Fibroblast of skin of left quadriceps (primary cell): ENCODE measurements at places on chromosomes 11 and 22.

DNA sequence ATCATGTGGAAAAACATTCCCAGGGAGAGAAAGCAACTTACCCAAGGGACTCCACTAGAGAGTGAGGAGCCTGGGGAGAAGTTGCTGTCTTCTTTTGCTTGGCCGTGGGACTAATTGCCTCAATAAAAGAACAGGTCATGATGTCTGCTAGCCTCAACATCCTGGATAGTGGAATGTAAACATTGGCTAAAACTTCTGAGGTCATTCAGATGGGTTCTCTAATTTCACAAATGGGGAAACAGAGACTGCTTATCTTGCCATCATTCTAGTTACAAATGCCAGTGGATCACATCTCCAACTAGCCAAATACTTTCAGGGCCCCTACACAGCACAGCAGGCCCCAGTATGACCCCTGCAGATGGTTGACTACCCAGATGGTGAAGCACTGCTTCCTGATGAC is 28.4 kb upstream of the PAMR1 start:
- DNase-seq = peak; percentile 58

GRCh38 chr11:66687831-66688281 is 10.2 kb upstream of the RBM4B start:
- DNase-seq = no peak

- no peak for DNase-seq
Measured at GRCh38 chr11:67436459-67437081, 912 bp downstream of the PTPRCAP start.

- DNase-seq = no peak
Measured at GRCh38 chr11:101944923-101945322, 28.6 kb upstream of the ANGPTL5 start.

GRCh38 chr11:28819741-28820140 is 711.6 kb downstream of the METTL15 start:
- DNase-seq = no peak

DNA sequence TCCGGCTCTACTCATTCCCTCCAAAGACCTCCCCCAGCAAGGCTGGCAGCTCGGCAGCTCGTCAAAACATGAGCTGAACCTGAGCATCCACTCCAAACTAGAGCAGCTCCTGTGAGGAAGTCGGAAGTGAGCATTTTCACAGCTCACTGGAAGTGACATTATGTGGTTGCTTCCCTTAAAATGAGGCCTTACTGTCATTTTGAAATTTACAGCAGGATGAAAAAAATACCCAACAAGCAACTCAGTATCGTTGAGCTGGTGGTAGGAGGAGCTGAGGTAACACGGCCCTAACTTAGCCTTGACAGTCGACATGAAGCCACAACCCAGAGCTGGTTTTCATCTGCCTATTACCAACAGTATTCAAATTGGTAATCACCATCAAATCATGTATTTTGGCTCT is 38.0 kb upstream of the ARFGAP3 start:
- DNase-seq = no peak
